ENCODE measurements at places on chromosomes 7 and 10. TPM values are rescaled to one million over a fixed set of nuclear protein-coding genes. Genes with fewer than 3 reads are reported as not detected.

DNA sequence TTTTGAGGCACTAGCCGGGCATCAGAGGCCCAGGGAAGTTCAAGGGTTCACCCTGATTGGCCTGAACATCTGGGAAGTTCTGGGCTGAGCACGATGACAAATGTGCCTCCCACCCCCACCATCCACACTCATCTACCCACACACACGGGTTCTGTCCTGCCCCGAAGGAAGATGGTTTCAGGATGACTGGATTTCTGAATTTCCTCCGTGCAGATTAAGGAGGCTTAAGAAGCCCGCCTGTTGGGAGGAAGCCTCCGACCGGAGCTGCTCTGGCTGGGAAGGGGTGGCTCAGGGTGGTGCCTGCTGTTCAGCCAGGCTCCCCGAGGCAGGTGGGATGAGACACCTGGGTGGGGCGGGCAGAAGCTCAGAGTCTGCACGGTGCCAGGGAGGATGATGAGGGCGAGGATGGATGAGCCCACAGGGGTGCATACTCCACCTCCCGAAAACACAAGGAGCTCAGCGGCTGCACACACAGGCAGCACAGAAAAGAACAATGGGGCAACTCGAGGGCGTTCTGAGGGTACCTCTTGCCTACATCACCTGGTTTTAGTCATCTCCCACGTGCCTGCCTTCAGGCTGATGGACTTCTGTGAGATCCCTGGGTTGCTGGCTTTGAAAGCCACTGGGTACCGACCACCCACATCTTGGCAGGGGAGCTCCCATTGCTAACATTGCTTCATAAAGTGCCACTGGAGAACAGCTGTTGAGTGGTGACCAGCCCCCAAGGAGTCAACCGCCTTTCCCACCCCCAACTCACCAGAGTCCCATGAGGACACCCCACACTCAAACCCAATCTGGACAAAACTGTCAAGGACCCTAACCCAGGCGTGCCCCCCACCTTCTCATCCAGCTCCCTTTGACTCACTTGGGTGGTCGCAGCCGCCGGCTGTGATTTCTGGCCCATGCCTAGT, 41.2 kb downstream of the CALML3 start:
- no peak for DNase-seq

- no peak for DNase-seq
Measured at GRCh38 chr7:151565541-151565940, 45.8 kb upstream of the RHEB start.

GRCh38 chr10:95097805-95098204, 28.5 kb upstream of the CYP2C8 start:
- no peak for DNase-seq

Gene OR6B1
- not detected for total RNA-seq

Gene ASIC3
- 3.4 TPM for total RNA-seq

All from endothelial cell (in vitro differentiated cells).